ENCODE measurements at places on chromosomes 3 and 15.

DNA sequence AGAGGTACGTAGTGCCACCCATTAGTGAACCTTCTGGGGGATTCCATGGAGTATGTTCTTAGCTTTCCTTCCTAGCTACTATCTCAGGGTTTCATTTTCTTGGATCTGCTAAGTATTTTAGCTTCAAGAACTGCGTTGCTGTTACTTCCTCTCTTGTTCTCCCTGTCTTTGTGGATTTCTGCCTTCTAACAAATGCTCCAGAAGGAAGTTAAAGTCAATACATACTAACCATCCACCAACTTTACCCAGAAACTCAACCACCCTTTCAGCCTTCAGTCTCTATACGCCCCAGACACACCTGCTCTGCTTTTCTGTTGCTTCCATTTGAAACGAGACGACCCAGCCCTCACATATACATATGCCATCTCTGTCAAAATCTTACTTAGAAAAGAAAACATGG is 2.4 kb upstream of the KLF13 start:
- DNase-seq: no peak

GRCh38 chr15:39130556-39131379 is 450.1 kb upstream of the THBS1 start:
- no peak for DNase-seq

GRCh38 chr3:68977486-68978167 is 35.9 kb downstream of the EOGT start:
- no peak for DNase-seq

DNA sequence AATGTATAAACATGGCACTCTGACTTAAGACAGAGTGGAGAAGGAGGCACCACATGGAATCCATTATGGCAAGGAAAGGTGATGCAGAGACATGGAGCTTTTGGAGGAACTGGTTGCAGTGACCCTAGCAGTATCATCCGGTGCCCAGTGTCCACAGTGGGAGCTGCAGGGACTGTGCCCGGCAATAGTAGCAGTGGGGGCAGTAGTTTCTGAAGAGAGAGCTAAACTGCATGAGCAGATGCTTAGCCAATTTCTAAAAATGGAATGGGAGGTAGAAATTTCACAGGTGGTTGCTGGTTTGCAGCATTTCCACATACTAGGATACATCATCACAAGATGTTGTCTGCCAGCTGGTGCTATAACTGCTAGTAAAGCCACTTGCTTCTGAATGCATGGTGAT is 7.8 kb upstream of the TM2D3 start:
- DNase-seq: no peak

DNA sequence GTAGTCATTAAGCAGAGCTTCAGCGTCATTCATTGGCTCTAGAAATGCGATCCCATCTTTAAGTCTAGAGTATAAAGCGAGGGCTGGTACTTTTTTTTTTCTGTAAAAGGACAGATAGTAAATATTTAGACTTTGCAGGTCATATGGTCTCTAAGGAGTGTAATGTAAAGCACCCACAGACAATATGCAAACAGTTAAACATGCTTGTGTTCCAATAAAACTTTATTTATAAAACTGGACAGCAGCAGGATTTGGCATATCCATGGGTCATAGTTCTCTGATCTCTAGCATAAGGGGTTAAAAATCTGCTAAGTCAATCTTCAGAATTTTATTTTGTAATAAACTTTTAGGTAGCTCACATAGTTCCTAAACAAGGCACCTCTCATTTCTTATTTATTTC is 226.8 kb upstream of the TBC1D5 start:
- DNase-seq: no peak

- DNase-seq: no peak
Observed at GRCh38 chr3:21682206-21682605, 68.8 kb downstream of the ZNF385D start.
